ENCODE measurements at places on chromosomes 13 and 19.

DNA sequence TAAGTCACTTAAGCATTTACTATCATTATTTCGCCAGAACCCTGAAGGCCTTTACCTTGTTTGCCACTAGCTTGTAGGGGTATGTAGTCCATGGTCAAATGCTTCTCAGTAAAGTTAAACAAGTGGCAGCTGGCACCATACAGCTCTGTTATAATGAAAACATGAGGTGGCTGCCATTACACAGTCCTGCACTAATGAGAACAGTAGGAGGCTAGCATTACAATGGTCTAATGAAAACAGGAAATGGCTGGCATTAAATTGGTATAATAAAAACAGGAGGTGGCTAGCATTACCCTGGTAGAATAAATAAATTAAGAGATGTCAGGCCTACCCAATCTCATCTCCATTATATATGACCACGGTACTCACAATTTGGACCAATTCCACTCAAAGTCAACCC, 107.5 kb downstream of the PCDH17 start:
- no peak for DNase-seq

DNA sequence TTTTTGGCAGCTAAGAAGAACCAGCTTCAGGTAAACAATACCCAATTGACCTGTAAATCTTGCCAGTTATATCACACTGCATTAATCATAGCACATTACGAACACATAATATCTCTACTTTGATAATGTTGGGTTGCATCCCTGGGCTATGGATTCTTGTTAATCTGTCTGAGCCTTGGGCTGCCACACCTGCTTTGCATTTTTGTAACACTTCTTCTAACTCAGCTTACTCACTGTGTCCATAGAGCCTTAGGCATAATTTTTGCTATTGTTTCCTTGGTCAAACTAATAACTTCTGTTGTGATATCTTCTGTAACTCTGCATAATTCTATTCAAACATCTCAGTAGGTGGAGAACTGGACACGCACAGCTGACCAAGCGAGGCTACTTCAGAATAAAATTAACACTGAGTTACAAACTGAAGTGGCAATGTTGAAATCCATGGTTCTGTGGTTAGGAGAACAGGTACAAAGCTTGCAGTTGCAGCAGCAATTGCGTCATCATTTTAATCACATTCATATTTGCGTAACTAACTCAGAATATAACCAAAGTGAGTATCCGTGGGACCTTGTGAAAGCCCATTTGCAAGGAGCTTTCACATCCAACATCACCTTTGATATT, 6.4 kb downstream of the ZNF350 start:
- no peak for DNase-seq

DNA sequence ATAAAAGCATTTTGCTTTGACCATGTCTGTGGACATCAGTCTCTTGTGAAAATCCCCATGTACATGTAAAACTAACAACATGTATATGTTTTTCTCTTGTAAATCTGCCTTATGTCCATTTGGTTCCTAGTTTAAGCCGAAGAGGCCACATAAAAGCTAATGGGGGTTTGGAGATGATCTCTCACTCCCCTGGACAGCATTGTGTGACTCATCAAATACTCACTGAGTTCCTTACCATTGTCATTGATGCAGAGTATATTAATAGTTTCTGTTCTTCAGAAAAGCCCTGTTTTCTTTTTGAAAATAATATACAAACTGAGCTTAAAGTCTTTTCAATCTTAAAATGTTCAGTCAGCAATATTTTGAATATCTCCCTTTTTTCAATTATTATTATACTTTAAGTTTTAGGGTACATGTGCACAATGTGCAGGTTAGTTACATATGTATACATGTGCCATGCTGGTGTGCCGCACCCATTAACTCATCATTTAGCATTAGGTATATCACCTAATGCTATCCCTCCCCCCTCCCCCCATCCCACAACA, 536.7 kb upstream of the HTR2A start:
- DNase-seq: no peak

- no peak for DNase-seq
Observed at GRCh38 chr13:40200273-40200978, 466.0 kb downstream of the FOXO1 start.

- peak; percentile 9 for DNase-seq
Observed at GRCh38 chr19:12880551-12881171, 588 bp downstream of the DNASE2 start.

DNA sequence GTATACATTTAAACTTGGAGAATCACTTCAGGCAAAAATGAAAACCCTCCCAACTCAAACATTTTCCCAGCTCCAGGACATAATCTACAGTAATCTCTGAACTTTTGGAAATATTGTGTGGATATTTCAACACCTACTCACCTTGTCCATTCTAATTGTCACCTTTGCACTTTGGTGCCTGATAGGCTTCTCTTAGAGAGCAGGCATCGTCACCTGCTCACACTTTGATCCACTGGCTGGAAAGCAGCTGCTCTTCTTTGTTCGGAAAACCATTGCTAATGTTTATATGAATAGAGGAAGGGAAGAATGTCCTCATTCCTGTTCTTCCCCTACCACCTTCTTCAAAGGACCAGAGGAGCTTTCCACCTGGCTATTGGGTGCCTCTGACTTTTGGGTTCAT, 411.2 kb downstream of the FGF9 start:
- DNase-seq: no peak

- no peak for DNase-seq
Observed at GRCh38 chr19:35295792-35296462, 4.0 kb downstream of the MAG start.

GRCh38 chr19:42252365-42253244, 2.3 kb downstream of the ERF start:
- DNase-seq: peak; percentile 87

DNA sequence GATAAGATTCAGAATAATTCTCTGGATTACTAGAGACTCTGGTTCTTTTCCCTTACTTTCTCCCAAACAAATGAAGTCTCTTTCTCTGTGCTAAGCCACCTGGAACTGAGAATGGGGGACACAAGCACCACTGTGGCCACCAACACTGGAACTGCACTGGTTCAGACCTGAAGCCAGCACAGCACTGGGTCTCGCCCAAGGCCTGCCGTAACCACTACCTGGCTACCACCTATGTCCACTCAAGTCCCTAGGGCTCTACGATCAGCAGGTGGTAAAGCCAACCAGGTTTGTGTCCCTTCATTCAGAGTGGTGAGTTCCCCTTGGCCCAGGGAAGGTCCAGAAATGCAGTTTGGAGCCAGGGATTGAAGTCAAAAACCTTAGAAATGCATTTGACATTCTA, 626.2 kb downstream of the DIAPH3 start:
- DNase-seq: no peak

DNA sequence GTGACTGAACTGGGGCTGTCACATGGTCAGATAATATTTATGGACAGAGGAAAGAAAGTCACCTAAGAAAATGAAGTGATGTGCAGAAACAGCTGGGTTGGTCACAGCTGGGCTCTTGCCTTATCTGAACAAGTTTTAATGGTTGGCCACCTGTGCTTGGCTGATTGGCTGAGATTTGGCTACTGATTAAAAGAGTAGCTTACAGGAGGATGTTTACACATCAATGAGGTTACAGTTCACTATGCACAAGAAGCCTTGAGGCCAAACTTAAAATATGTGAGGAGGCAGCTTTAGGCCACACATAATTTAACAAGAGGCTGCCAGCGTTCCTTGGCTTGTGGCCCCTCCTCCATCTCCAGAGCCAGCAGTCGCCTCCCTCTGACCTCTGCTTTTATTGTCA, 99.2 kb upstream of the C1QTNF9B start:
- DNase-seq: no peak

GRCh38 chr13:99985241-99985874, 3.8 kb downstream of the ZIC2 start:
- DNase-seq: no peak

GRCh38 chr19:38273499-38273898, 9.1 kb downstream of the SPINT2 start:
- no peak for DNase-seq

DNA sequence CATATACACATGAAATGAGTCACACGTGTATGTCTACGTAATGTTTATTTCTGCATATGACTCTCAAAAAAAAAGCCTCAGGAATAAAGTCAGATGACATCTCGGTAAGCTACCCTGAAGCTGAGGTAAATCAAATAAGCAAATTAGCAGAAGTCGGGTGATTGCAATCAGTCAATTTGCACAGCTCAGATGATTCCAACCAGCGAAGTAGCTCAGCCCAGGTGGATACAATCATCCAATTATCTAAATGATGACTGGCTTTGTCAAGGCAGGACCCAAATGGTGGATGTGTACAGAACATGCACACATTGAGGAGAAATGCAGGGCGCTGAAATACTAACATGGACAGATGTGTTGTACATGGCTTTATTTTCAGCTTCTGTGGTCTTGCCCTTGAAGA, 148.5 kb downstream of the ZNF486 start:
- DNase-seq: no peak

- no peak for DNase-seq
Observed at GRCh38 chr19:16449330-16449961, 22.3 kb downstream of the EPS15L1 start.

GRCh38 chr13:52454459-52454819, 839 bp upstream of the CKAP2 start:
- no peak for DNase-seq

GRCh38 chr19:54451331-54451871, 2.4 kb downstream of the LENG8 start:
- no peak for DNase-seq

DNA sequence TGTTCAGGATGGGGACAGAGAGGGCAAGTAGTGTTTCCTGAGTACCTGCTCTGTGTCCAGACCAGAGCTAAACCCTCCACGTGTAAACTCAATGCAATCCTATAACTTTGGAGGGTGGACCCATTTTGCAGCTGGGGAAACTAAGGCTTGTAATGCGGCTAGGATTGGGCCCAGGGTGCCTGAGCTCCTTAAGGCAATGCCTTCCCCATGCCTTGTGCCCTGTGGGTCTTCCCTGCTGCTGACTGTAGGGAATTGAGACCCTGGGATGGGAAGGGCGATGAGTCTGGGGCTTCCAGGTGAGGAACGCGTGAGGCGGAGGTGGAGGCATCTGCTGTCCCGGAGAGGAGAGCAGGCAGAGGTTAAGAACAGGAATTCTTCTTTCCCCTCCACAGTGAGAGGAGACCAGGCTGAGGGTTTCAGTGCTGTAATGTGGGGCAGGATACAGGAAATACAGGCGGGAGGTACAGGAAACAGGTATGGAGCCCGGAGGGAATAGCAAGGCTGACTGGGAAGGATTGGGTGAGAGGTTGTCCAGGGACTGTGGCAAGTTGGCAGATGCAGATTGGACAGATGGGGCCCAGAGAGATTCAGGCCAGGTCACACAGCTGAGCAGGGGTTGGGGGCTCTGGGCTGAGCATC, 19.2 kb downstream of the SLC27A1 start:
- no peak for DNase-seq

DNA sequence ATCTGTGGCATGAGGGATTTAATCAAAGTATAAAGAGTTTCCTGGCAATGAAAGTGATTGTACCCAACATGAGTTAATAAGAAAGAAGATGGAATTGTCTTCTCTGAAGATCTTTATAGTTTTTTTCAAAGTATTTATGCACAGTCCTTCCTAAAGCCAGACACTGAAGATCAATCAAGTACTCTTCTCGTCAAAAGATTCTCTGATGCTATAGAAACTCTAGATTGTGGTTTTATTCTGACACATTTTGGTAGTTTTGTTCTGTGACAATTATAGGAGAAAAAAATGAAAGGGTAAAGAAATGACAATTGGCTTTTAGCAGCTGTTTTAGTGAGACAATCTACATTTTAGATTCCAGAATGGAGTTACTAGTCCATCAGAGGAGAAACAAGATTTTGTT, 10.4 kb upstream of the ENOX1 start:
- no peak for DNase-seq

- DNase-seq: peak; percentile 35
Observed at GRCh38 chr13:48492470-48493065, 40.3 kb downstream of the RCBTB2 start.

DNA sequence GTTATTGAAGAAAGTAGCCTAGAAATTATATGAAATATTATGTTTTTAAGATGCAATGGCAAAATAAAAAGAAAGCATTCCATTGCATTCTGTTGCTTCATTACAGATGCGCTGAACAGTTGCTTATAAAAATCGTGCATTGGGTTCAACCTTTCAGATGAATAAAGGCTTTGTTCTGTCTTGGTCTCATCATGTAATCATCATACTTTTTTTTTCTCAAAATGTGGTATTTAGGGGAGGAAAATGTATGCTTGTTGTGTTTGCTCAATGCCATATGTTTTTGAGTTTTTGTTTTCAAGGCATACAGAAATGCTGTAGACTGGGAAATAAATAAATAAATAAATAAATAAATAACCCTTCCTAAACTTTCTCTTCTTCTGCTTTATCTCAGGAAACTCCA, 1.1 kb upstream of the MBNL2 start:
- no peak for DNase-seq

- no peak for DNase-seq
Observed at GRCh38 chr19:42143341-42144234, 11.3 kb upstream of the POU2F2 start.

DNA sequence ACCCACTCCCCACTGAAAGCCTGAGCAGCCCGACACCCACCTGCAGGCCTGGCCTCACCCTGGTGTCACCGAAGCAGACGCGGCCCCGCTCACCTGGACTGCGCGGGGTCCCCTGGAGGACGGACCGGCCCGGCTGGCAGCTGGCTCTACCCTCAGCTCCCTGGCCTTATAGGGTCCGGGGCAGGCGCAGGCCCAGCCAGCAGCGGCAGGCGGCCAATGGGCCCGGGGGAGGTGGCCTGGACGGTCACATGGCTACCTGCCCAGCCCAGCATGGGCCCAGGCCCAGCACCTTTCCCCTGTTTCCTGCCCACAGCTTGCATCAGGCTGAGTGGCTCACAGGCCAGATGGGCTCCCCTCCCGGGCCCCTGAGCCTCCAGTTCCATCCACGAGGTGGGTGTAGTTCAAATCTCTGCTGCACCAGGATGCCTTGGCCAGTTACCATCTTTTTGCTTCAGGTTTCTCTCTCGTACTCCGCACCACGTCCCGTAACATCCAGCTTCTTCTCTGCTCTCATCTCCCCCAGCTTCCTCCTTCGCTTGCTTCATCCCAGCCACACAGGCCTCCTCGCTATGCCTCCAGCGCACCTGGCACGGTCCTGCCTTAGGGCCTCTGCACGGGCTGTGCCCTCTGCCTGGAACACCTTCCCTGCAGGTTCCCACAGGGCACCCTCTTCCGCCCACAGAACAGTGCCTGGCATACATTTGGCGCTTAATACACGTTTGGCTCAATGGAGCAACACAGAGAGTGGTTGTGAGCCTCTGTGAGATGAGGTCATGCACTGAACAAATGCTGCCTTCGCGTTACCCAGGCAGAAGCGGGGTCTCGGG, at the start of gene PLIN4:
Gene PLIN4 (minus strand): TSS at position 142 of the 827 bp plus-strand sequence. CDS start 214 bp downstream, outside the sequence.
- DNase-seq: peak; percentile 19

GRCh38 chr13:110562036-110562597, 595 bp upstream of the RAB20 start:
- DNase-seq: no peak

DNA sequence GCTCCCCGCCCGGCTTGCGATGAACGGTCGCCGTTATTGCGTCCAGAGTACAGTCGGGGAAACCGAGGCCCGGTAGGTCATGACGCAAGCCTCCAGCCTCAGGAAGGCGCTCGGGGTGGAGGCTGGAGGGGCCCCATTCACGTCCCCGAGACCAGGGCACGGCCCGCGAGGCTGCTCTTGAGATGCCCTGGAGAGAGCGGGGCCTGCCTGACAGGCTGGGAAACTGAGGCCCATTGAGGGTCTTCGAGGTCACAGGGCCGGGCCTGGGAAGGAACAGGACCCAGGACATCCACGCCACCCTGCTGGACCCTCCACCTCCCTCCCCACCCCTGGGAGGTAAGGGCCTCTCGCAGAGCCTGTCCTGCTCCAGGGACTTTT, 367 bp downstream of the NDUFS7 start:
- DNase-seq: no peak

- no peak for DNase-seq
Observed at GRCh38 chr13:33227927-33228647, 57.5 kb downstream of the STARD13 start.

GRCh38 chr13:113952151-113952982, 21.5 kb downstream of the C13orf46 start:
- no peak for DNase-seq

Measured in amygdala (tissue), 56 donors.